ENCODE measurements at places on chromosomes 13 and 19.
A peak's percentile ranks its signal among the peaks of the same experiment; 100 is the strongest.

GRCh38 chr13:66778461-66778860, 451.7 kb downstream of the PCDH9 start:
- DNase-seq, result no peak

DNA sequence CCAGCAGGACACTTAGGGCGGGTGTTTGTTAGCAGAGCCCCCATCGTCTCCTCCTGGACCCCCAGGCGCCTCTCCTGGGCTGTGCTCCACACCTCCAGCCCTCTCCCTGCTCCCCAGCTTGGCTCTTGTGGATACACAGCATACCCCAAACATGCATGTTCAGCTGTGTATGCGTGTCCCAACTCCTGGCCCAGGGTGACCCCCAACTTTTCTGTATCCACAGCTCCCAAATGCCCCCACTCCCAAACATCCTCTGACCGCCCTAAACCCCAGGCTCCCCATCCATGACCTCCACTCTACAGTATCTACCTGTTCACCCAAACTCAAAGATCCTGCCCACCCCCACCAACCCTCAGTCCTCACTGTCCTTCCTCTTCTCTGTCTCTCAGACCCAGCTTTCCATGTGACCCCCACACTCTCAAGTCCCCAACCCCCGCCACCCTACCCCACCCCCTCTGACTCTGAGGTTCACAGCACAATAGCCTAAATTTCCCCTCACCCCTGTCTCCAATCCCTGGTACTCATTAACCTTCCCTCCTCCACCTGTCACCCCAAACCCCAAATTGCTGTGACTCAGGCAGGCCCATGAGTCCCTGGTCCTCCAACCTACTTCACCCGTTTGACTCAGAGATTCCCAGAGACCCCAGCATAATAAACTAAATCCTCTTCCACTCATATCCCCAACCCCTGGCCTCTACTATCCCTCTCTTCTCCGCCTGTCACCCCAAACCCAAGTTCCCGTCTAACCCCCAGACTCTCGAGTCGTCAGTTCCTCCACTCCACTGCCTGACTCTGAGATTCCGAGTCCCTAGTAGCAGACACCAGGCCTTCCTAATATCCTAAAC, 968 bp downstream of the UBE2M start:
- DNase-seq, result no peak

DNA sequence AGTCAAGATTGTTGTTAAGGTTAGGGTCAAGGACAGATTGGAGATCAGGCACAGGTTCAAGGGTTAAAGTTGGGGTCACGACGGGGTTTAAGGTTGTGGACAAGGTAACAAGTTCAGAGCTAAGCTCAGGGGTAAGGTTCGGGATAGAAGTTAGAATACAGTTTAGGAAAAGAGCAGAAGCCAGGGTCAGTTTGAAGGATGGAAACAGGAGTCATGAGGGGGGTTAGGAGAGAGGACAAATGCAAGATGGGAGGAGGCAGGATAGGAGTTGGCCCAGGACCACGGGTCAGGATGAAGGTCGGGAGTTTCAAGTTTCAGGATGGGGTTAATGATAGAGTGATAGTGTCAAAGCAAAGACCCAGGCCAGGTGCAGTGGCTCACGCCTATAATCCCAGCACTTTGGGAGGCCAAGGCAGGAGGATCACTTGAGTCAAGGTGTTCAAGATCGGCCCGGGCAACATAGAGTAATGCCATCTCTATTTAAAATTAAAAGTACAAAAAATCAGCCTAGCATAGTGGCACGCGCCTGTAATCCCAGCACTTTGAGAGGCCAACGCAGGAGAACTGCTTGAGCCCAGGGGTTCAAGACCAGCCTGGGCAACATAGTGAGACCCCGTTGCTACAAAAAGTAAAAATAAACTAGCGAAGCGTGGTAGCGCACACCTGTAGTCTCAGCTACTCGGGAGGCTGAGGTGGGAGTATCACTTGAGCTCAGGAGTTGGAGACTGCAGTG, 7.7 kb downstream of the NPHS1 start:
- DNase-seq, result no peak

- DNase-seq, result no peak
Measured at GRCh38 chr19:8488365-8488764, 14.1 kb downstream of the PRAM1 start.

DNA sequence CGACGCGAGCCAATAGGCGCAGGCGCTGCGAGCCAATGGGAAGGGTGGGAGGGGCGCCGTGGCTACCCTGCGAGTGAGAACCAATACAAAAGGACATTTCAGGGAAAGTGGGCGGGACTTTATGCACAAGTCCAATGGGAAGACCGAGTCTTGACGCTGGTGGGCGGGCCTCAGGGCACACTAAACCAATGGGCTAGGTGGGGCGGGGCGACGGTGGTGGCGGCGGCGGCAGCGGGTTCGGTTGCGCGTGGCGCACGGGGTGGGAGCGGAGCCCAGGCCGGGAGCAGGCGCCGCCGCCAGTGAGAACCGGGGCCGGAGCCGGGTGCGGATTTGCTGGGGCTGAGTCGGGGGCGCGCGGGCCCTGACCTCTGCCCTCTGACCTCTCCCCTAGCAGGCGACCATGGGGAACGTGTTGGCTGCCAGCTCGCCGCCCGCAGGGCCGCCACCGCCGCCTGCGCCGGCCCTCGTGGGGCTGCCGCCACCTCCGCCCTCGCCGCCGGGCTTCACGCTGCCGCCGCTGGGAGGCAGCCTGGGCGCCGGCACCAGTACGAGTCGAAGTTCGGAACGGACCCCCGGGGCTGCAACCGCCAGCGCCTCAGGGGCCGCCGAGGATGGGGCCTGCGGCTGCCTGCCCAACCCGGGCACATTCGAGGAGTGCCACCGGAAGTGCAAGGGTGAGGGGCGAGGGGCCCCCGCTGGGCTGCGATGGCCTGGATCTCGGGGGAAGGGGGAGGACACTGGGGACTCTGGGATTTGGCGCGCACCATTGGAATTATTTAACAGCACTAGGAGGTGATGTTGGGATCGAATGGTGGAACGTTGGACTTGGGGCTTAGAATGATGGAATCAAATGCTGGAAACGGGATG, at the start of gene TOMM40:
TOMM40 (plus strand) TSS at position 239 of the 867 bp plus-strand sequence; CDS start at position 401, 162 bp downstream.
- no peak for DNase-seq

GRCh38 chr13:27839809-27840467, 47.7 kb downstream of the GSX1 start:
- no peak for DNase-seq

GRCh38 chr13:46126552-46127357, 21.9 kb upstream of the CPB2 start:
- peak; percentile 77 for DNase-seq

GRCh38 chr19:18109733-18110608, 12.4 kb downstream of the MAST3 start:
- DNase-seq, result peak; percentile 62

DNA sequence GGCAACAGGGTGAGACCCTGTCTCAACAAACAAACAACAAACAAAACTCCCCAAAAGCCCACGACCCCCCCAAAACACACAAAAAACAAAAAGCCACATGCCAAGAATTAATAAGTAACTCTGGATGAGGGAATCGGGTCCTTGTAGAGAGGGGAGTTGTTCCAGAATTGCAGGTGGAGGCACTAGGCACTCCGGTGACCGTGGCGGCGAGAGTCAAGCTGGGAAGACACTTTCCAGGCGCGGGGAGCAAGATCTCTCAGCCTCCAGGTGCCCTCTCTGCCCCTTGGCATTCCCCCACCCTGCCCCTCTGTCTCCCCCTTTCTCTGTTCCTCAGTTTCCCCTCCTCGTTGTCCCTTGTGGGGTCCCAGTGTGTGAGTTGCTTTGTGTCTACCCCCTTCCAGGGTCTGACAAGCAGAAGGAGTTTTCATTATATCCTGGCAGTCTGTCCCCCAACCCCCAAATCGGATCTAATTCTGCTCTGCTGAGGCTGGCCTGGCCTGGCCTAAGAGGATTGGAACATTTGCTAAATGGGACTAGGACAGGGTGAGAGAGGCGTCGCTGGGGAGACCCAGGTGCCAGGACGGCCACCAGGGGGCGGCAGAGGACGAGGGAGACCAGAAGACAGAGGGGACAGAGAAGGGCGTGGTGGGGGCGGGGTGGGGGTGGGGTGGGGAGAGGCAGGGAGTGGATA, 8.3 kb upstream of the CRX start:
- no peak for DNase-seq

DNA sequence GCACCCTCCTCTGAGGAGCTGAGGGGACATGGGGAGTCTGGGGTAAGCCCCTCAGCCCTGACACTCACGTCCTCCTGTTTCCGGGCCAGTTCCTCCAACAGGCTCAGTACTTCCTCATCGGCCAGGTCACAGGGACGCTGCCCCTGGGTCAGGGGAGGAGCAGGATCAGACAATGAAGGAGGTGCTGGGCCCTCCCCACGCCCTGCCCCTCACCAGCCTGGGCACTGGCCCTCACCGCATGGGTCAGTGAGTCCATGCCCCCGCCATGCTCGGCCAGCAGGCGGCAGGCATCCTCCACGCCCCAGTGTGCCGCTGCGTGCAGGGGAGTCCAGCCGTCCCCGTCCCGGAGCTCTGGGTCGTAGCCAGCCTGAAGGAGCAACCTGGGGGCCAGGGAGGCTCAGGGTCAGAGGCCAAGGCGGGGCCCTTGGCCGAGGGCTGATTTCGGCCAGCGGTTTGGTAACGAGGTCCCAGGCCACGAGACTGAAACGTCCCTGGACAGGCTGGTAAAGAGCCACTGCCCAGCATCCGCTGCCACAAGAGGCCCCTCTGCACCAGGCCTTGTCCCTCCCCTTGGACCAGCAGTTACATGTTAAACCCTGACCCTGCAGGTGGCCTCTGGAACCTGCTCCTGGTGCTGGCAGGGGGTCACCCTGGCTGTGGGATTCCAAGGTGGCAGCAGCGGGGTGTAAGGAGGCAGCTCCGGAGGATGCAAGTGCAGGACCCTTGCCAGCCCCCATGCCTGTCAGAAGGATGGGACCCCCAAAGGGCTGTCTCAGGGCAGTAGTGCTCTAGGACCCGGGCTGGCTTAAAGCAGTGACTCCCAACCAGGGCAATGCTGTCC, 18.5 kb downstream of the PPP1R12C start:
- no peak for DNase-seq

- DNase-seq, result no peak
Measured at GRCh38 chr19:52142001-52142595, 2.4 kb upstream of the ZNF616 start.

DNA sequence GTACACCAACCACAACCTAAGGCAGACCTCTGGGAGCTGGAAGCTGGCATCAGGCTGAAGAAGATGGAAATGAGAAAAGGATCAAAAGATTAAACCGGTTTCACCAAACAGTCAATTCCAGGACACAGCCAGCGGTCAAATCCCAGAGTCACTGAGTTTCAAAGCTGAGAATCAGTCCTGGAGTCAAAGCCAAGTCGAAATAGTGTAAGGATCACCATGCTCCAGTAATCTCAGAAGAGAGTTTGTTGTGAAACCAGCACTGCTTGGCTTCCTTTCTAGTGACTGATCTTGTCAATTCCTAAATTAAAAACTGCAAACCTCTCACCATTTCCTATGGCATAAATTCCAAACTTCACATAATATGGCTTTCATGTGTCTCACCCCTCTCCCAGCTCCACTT, 198.8 kb downstream of the GPC6 start:
- DNase-seq, result no peak

GRCh38 chr19:58361900-58362271, 665 bp downstream of the ZNF497 start:
- DNase-seq, result peak; percentile 85

GRCh38 chr13:113172419-113172926, 14.0 kb downstream of the PROZ start:
- DNase-seq, result no peak

- DNase-seq, result no peak
Measured at GRCh38 chr19:20167651-20168122, 673 bp downstream of the ZNF486 start.

DNA sequence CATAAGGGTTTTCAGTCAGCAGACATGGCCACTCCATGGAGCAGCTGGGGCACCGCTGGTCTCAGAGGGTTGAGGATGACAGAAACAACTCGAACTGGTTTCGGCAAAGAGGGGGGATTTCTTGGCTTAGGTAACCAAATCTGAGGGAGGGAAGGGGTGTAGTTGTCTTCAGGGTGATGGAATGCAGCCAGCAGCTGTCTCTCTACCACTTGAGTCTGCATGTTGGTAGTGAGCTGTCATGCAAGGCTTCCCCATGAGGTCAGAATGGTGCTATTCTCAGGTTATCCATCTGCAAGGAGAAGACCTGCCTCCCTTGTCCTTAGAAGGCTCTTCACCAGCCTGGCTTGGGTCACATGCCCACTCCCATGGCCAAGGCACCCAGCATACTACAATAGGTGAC, 55.6 kb upstream of the PEG3 start:
- no peak for DNase-seq

GRCh38 chr13:43300865-43301264, 277.5 kb downstream of the DNAJC15 start:
- DNase-seq, result no peak

DNA sequence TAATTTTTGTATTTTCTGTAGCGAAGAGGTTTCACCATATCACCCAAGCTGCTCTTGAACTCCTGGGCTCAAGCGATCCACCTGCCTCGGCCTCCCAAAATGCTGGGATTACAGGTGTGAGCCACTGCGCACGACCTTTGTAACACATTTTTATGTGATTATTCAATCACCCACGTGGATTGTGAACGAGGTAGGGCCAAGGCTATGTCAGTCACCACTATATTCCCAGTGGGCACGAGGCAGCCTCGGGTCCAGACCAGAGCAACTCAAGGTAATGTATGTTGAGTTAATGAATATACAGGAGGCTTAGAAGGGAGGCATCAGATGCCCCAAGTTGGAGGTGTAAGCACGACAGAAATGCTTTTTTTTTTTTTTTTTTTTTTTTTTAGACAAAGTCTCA, 8.9 kb downstream of the PTGIR start:
- DNase-seq, result peak; percentile 54

DNA sequence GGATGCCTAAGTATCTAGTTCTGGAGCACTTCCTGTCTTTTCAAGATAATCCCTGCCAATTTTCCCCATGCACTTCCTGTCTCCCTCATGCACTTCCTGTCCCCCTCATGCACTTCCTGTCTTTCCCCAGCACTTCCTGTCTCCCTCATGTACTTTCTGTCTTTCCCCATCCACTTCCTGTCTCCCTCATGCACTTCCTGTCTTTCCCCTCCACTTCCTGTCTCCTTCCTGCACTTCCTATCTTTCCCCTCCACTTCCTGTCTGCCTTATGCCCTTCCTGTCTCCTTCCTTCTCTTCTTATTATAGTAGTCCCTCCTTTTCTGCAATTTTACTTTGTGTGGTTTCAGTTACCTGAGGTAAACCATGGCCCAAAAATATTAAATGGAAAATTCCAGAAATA, 3.0 kb upstream of the TNNT1 start:
- DNase-seq, result no peak

DNA sequence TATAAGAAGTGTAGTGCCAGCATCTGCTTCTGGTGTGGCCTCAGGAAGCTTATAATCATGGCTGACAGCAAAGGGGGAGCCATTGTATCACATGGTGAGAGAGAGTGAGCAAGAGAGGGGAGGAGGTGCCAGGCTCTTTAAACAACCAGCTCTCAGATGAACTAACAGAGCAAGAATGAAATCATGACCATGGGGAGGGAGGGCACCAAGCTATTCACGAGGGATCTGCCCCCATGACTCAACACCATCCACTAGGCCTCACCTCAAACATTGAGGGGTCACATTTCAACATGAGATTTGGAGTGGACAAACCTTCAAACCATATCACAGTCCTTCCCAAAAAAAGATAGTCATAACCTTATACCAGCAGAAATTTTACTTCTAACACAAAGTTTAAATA, 174.0 kb downstream of the GPC5 start:
- no peak for DNase-seq

Measured in posterior cingulate gyrus (tissue), 11 donors.